ACHN (cell line): ENCODE measurements at places on chromosomes 1 and 21.

GRCh38 chr1:117753652-117754051 is 147.8 kb downstream of the TENT5C start:
- DNase-seq: no peak

- DNase-seq: no peak
Measured at GRCh38 chr1:19330449-19331135, 18.5 kb downstream of the SLC66A1 start.

- no peak for DNase-seq
Measured at GRCh38 chr1:21932127-21932526, 5.0 kb downstream of the HSPG2 start.

- no peak for DNase-seq
Measured at GRCh38 chr1:64956733-64957441, 9.5 kb downstream of the JAK1 start.

- DNase-seq: no peak
Measured at GRCh38 chr1:9861360-9861759, 37.6 kb upstream of the CLSTN1 start.

DNA sequence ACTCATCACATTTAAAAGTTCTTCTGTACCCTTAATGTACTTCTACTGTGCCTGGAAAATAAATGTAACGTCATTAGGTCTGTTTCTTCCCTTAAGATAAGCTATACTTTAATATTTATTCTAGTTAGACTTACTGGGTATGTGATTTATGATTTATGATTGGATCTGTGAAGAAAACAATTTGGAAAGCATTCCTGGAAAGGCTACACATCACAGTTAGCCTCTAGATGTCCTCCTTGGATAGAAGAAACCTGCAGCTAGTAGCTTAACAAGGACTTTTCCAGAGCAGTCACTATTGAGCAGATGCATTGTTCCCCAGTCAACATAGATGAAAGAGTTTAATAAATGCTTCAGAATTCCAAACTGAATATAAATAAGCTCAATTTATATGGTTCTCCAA is 22.2 kb upstream of the ABL2 start:
- DNase-seq: peak; percentile 51

DNA sequence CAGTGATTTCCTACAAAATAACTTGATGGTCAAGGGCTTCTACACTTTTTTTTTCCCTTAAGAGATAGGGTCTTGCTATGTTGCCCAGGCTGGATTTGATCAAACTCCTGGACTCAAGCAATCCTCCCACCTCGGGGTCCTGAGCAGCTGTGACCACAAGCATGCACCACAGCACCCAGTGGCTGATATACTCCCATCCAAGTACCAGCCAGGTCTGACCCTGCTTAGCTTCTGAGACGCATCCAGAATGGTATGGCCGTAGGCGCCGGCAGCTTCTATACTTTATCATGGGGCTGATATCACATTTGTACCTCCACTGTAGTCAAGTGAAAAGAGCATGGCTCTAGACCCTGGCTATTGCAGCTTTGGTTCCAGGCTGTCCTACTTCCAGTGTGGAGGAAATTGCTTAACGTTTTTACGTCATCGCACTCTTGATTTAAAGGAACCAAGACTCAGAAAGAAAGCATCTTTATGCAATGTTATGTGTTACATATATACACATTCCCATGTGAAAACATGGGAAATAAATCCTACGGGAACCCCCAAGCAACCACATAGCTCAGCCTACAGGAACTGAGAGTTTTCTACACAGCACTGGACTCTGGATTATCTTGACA is 39.5 kb downstream of the PDPN start:
- DNase-seq: no peak

- no peak for DNase-seq
Measured at GRCh38 chr1:12383786-12384185, 154.0 kb downstream of the VPS13D start.

GRCh38 chr1:47709019-47709871 is 271.4 kb downstream of the FOXD2 start:
- peak; percentile 33 for DNase-seq

- DNase-seq: peak; percentile 32
Measured at GRCh38 chr1:29123887-29124365, at the start of gene TMEM200B. Gene TMEM200B, minus strand, starts transcription at chr1:29123903. Its CDS starts 2,075 bp downstream, at chr1:29121828.

GRCh38 chr1:186420923-186421322 is 40.0 kb downstream of the PDC start:
- no peak for DNase-seq

- peak; percentile 51 for DNase-seq
Measured at GRCh38 chr1:172742599-172743500, 83.9 kb downstream of the FASLG start.

DNA sequence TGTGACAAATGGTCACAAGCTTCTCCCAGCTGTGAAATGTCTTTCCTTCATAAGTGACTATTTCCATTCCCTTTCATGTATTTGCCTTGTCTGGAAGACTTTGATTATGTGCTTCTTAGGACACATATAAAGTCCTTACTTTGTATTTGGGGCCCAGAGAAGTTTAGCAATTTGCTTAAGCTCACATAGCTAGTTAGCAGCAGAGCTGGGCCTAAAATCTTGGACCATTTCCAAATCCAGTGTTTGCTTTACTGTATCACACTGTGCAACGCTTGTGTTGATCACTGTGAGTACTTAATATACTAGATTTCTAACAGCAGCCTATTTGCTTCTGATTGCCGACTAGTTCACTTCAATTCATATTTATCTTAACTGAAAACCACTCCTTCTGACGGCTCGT is 2.2 kb upstream of the KCNA3 start:
- no peak for DNase-seq

DNA sequence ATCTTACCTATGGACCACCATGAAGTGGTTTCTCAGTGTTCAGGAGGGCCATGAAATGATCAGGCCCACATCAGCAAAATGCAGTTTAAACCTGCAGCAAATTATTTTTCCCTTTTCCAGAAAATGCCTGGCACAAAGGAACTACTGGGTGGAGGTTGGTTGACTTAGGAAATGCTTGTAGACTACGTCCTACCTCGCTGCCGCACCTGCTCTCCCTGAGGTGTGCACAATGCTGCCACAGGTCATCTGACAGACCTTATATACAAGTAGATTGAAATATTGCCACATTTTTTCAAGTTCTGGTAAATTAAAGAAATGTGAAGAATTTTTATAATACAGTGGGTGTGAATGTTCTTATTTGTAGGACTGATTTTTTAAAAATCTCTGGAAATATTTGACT is 166.7 kb upstream of the PDE4B start:
- DNase-seq: no peak

DNA sequence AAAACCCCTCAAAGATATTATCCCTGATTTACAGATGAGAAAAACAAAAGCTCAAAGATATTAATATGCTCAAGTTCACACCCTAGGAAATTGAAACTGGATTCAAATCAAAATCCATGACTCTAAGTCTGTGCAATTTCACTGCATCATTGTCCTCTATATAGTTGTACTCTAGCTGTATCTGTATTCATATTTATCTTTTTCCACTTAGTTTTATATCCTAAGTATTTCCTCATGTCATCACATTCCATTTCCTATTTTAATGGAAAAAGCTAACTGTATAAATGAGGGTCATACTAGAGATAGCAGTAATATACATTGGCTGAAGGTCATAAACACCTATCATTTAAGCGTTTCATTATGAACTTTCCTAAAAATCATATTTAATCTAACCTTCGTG is 42.2 kb upstream of the RALGPS2 start:
- no peak for DNase-seq

DNA sequence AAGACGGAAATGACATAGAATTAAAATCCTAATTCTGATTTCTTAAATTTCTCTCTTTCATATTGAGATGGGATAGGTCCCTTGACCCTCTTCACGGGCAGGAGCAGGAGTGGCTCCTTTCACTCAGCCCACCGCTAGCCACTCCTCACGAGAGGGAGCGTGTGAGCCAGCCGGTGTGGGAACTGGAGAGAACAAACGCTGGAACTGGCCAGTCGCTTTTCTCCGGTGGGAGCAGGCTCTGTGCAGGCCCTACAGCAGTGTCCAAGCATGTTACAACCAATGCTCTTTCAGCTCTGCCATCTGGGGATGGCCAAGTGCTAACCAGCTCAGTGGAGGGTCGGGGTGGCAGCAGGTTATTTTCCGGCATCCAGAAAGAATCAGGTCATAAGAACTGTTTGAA is 815.5 kb upstream of the ADGRL4 start:
- no peak for DNase-seq

DNA sequence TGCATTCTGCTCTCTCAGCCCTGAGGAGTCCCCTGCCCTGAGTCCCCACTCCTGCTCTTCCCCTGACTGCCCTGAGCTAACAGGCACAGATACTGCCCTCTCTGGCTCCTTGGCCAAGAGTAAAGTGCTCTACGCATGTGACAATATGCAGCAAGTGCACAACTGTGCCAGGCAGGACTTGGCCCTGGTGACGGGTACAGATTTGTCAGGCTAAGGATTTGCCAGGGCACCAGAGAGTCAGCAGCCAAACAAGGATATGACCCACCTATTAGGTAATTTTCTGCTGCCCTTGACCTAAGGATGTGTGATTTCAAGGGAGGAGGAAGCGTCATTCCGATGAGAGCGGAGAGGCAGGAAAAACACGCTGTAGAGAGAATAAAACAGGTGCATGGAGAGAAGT is 339.0 kb downstream of the PTPRU start:
- DNase-seq: no peak

- no peak for DNase-seq
Measured at GRCh38 chr1:41874151-41874719, 44.5 kb downstream of the HIVEP3 start.

DNA sequence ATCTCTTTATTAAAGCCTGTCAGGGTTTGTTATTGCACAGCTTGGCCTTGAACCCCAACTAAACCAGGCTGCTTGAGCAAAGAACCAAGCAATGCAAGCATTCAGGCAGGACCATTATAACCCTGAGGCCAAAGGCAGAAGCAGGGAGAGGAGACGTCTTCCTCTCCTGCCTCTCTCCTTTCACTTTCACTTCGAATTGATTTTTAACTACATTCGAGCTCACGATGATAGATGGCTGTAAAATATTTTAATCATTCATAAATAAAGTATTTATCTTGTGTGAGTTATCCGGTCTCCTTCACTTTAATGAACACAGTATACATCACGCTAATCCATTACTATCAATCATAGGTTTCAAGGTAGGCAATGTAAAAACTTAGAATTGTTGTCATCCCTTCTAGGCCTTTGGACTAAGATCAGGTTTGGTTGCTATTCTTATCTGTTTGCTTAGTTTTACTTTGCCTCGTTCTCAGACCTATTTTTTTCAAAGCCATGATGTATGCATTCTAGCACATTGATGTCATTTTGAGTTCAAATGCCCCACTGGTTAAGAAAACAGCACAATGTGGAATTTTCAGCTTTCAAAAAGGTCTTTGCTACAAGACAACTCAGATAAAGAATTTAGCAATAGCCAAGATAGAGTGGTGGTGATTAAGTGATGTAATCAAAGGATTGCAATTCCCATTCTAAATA is 480.2 kb upstream of the RUNX1 start:
- no peak for DNase-seq

- DNase-seq: no peak
Measured at GRCh38 chr1:159554696-159555095, 18.9 kb upstream of the OR10J5 start.

- DNase-seq: no peak
Measured at GRCh38 chr1:110309139-110309538, 30.0 kb upstream of the RBM15 start.

- DNase-seq: no peak
Measured at GRCh38 chr1:232587141-232588008, 42.6 kb downstream of the SIPA1L2 start.

GRCh38 chr21:26148071-26148839 is 22.3 kb downstream of the APP start:
- peak; percentile 83 for DNase-seq
